ENCODE measurements at places on chromosomes 11 and 22.
A peak's percentile ranks its signal among the peaks of the same experiment; 100 is the strongest.

GRCh38 chr11:119686177-119686882 is 42.7 kb downstream of the NECTIN1 start:
- no peak for DNase-seq

GRCh38 chr11:72001834-72002591 is 3.3 kb downstream of the IL18BP start:
- DNase-seq, result no peak

- DNase-seq, result peak; percentile 100
Observed at GRCh38 chr11:119121008-119121810, at the start of gene HINFP. HINFP (plus strand) TSS chr11:119121580; CDS start chr11:119126945, 5,365 bp downstream.

DNA sequence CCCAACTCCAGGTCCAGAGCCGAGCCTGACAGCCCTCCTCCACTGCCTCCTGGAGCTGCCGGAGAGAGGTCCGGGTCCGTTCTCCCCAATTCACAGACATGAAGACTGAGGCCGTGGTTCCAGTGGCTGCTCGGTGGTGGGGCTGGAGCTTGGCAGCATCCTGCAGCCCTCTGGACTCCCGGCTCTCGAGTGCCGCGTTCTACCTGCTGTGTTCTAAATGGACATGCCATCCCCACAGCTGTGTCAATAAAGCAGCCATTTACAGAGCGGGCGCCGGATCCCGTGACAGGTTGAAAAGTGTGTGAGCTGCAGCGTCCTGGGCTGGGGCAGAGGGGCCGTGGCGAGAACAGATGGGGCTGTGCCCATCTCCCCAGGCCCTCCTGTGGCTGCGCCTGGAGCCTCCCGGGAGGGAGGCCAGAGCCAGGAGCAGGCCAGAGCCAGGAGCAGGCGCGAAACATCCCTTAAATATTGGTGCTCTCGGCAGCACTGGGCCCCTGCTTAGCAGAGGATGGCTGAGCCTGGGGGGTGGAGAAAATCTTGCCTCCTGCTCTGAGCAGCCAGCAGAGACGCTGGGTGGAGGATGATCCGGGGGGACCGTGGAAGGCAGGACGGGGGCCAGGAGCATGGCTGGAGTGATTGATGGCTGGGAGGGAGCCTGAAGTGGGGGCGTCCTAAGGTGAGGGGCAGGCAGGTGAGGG is 46.2 kb downstream of the FLRT1 start:
- DNase-seq, result peak; percentile 99

Data from NCI-H2081 (cell line).